Cortex of kidney (tissue), 1 donor: ENCODE measurements at places on chromosomes 7 and 10.

DNA sequence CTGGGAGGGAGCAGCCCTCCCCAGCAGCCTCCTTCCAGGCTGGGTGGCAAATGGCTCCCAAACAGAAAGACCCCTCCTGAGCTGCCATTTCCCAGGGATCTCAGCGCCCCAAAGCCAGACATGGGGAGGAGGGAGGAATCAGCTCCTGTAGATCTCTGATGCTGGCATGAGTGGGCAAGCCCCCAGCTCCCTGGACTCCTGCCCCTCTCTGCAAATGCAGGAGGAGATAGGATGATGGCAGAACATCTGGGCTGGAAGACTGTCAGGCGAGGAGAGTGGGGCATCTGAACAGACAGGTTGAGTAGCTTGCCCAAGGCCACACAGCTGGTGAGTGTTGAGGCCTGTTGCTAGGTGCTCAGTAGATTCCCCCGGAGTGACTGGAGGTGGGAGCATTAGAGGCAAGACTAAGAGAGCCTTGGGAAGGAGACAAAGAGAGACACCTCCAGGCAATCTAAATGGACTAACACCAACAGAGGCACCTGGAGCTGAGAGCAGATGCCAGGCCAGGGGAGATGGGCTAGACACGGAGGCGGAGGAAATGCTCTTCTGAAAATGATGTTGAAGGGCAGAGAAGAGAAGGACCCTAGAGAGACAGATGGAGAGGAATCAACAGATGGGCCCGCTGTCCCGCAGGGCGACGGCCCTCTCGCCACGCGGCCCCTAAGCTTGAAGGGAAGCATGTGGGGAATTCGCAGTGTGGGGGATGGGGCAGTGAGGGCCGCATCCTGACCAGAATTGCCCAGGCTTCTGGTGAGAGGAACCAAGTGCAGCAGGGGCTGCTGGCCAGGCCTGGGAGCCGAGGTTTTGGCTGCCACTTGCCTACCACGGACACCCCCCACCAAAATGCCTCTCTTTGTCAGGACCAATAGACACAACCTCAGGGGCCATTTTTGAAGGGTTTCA lies 84.8 kb upstream of the LRRC4 start:
- no peak for DNase-seq

- no peak for DNase-seq
These were observed 127.0 kb downstream of the PTPRN2 start for GRCh38 chr7:158460665-158461064.

- DNase-seq: no peak
These were observed 234.3 kb upstream of the MBL2 start for GRCh38 chr10:53006663-53007526.

DNA sequence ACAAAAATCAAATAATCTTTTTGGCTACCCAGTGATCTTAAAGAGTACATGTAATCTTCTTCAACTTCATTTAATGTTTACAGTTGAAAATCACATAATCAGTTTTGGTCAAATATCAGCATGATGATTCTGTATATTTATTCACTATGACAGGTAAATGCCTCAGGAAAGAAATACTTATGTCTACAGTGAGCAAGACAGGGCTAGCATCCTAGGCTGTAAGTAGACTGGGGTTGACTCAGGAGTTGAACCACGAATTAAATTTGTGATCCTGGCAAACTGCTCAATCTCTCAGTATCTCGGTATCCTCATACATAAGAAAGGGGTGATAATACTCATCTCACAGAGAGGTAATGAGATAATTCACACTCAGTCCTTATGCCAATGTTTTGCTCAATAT lies 71.8 kb downstream of the SEMA3D start:
- DNase-seq: no peak

- no peak for DNase-seq
These were observed 43.8 kb upstream of the PRKG1 start for GRCh38 chr10:51030480-51030879.
